ENCODE measurements at places on chromosomes 4 and X.
A peak's percentile ranks its signal among the peaks of the same experiment; 100 is the strongest.

GRCh38 chrX:126265116-126265515 lies 99.0 kb upstream of the DCAF12L2 start:
- peak; percentile 31 for DNase-seq

DNA sequence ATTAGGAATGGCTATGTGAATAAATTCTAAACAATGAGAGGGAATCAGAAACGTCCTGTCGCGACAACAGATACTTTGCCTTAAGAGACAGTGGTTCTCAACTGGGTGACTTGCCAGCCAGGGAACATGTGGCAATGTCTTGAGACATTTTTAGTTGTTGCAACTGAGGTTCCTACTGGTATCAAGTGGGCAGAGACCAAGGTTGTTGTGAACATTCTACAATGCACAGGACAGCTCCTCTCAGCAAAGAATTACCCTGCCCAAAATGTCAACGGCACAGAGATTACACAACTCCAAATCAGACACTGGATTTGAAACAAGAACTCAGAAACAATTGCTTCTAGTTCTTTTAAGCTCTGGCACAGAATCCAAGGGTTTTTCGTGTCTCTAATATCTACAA lies 128.6 kb downstream of the ARHGAP6 start:
- peak; percentile 15 for DNase-seq

- DNase-seq, result no peak
Measured at GRCh38 chr4:47374477-47374876, 89.0 kb downstream of the COMMD8 start.

GRCh38 chrX:101160001-101160400 lies 59.6 kb upstream of the DRP2 start:
- DNase-seq, result no peak

- peak; percentile 70 for DNase-seq
Measured at GRCh38 chrX:21802054-21802670, 37.3 kb upstream of the MBTPS2 start.
